ENCODE measurements at places on chromosomes 2 and 18.
A peak's percentile ranks its signal among the peaks of the same experiment; 100 is the strongest.

GRCh38 chr2:33304032-33304864, 172.2 kb upstream of the RASGRP3 start:
- no peak for DNase-seq

DNA sequence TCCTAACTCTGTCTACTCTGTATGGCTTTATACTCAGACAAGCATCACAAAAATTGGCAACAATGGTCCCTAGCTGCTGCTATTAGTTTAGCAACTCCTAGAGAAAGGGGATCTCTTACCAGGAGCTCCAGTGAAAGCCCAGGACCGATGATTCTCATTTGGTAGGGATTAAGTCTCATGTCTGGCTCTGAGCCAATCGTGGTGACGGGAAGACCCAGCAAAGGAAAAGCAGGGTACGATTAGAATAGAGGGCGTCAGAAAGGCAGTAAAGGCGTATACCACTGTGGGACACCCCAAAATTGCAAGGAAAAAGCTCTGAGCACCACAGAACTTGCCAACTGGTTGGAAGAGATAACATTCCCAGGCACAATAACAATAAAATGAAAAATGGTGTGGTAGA, 129.5 kb downstream of the MTCL1 start:
- no peak for DNase-seq

DNA sequence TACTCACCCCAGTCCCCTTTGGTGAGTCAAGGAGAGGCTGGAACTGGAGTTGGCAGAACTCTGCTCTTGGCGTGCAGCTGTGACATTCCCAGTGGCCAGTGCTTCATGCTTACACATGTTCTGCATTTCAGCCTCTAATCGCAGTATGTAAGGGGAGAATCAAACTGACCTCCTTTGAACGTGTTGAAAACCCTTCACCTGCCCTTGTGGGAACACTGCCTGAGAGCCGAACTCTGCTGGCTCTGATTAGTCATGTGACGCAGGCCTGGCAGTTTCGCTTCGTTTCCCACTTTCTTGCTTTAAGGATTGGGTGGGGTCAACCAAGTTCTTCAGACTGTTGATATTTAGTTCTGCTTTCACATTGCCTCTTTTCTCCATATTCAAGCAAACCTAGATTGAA, 173.8 kb upstream of the BCL2L11 start:
- no peak for DNase-seq

GRCh38 chr2:221423210-221423804, 148.8 kb downstream of the EPHA4 start:
- no peak for DNase-seq

- DNase-seq = peak; percentile 69
Observed at GRCh38 chr2:101150306-101151145, 656 bp downstream of the TBC1D8 start.

DNA sequence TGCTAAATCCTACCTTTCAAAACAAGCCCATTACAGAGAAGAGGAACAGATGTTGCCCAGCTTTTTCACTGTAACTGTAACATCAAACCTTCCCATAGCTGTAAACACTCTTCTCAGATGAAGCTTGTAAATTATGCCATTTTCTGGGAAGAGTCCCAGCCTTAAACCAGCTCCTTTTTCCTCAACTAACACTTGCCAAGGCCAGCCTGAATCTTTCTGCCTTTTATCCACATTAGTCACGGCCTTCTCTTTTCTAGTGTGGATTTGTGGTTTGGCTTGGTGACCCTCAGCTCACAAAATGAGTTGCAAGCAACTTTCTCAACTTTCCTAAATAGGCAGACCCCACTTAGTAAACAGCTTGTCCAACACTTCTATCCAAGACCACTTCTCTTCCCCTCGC, 90.2 kb downstream of the CABLES1 start:
- DNase-seq = no peak

GRCh38 chr2:47236503-47237215, 81.6 kb upstream of the STPG4 start:
- DNase-seq = no peak

Data from activated CD8-positive, alpha-beta memory T cell treated with anti-CD3 and anti-CD28 coated beads for 24 hours (primary cell).